ENCODE measurements at places on chromosomes 1 and 21. TPM values are rescaled to one million over a fixed set of nuclear protein-coding genes. Genes with fewer than 3 reads are reported as not detected.

DNA sequence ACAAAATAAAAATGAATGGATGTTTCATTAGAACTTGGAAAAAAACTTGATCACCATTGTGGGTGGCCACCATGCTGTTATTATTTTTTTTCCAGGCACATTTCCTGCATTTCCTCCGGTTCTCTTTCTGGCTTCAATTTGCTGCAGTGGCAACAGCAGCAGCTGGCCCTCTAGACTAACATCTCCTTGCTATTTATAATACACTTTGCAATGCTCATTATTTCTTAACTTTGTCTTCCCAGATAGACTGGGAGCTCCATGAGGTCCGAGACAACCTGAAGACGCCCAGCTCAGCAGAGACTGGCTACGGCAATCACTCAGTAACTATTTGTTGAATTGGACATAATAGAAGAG is 53.4 kb upstream of the ATP5PO start:
- no peak for ATAC-seq

GRCh38 chr1:19799230-19800075 is at the start of gene TMCO4:
Gene TMCO4 (minus strand): TSS chr1:19799916. CDS start chr1:19780758, 19,158 bp downstream.
- ATAC-seq = peak; percentile 74

- no peak for ATAC-seq
Measured at GRCh38 chr1:19489996-19490395, 4.7 kb upstream of the CAPZB start.

The TFF2 gene
- total RNA-seq = not detected

DNA sequence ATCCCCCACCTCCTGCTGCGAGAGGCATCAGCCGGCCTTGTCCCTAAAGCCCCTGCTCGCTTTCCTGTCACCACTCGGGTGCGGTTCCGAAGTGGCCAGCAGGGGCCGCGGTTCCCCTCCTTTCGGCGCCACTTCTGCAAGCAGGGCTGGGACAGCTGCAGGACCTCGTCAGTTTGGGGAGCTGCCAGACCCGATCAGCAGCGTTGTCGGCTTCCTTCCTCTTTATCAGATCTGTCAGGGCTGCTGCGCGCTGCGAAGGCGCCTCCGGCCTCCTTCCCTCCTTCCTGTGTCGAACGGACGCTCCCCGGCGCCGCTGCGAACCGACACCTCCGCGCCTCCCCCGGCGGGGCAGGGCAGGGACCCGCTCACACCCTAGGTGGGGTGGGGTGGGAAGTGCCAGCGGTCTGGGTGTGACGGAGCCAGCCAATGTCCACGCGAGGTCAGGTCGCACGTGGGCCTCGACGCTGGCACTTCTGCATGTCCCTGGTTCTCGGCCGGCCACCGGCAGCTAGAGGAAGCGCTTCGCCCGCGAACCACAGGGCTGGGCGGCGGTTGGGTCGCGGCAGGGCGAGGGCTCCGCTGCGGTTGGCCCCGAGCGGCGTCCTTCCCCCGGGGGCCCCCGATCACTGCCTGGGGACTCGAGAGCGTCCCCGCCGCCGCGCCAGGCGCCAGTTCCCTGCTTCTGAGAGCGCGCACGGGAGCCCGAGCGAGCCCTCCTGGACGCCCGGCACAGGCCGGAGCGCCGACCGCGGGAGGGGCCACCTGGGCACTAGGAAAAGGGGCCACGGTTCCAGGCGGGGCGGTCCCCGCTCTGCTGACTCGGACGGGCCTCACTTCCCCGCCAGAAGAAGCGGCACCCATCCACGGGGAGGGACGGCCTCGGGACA is 81.8 kb downstream of the RUNX3 start:
- ATAC-seq = peak; percentile 93

- ATAC-seq = no peak
Measured at GRCh38 chr1:58808077-58808476, 24.2 kb upstream of the JUN start.

The C1orf94 gene
- total RNA-seq = not detected

DNA sequence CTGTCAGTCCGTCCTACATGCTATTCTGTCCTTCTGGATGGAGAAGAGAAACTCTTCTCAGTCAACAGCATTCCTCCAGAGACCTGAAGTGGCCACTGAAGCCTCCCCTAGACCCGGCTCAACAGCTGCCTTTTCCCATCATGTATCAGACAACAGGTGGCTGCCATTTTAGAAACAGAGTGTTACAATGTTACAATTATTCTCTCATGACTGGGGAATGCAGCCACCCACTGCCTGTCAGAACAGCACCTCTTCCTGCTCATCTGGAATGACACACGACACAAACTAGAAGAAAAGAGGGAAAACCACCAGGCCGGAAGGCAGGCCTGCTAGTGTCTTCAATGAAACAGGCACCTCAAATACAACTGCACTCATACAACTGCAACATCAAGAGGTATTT is 105.3 kb downstream of the PGBD5 start:
- ATAC-seq = no peak

GRCh38 chr1:2952992-2953391 is 68.3 kb upstream of the ACTRT2 start:
- no peak for ATAC-seq

The DDX20 gene
- total RNA-seq = 6.1 TPM

The WNT3A gene
- total RNA-seq = 0.44 TPM

The ETNK2 gene
- 2.8 TPM for total RNA-seq

The GRIK1 gene
- not detected for total RNA-seq

DNA sequence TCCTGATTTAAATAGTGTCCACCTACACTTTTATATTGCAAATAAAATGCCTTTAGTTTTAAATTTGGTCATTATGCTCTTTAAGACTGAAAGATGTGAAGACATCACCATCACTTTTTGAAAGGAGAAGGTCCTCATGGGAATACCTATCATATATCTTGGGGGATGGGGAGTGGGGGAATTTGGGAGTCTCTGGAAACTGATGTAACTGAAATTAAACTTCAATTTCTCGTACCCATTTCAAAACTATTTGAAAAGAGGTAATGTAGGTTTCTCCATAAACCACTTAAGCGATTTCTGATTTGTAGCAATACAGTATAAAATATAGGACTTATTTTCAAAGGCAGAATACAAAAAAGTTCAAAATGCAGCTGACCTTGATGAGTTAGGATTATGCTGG is 924 bp downstream of the EXTL2 start:
- no peak for ATAC-seq

- no peak for ATAC-seq
Measured at GRCh38 chr1:68815632-68816031, 318.8 kb upstream of the DEPDC1 start.

DNA sequence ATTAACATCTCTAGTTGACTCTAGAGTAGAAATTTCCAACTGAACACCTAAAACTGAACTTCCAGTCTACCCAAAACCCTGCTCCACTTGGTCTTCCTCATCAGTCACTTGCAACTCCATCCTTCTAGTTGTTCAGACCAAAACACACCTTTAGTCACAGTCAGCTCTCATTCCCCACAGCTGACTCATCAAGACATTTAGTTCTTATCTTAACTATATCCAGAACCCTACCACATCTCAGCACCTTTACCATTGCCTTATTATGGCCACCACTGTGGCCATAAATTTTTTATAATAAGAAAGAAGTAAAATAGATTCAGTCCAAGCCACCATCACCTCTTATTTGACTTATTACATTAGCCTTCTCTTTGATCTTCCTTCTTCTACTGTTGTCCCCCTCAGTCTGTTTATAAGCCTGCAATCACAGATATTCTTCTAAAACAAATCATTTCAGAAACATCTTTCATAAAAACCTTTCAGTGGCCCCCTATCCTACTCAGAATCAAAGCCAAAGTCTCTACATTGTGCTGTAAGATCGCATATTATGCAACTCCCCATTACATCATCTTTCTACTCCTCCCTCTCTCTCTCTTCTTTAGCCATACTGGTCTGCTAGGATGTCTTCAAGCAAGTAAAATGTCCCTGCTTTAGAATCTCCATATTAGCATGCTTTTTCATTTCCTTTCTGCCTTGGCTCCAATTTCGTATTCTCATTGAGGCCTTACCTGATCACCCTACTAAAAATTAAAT is 275.9 kb downstream of the LRRC40 start:
- no peak for ATAC-seq

- no peak for ATAC-seq
Measured at GRCh38 chr1:30009720-30010119, 713.7 kb downstream of the MATN1 start.

DNA sequence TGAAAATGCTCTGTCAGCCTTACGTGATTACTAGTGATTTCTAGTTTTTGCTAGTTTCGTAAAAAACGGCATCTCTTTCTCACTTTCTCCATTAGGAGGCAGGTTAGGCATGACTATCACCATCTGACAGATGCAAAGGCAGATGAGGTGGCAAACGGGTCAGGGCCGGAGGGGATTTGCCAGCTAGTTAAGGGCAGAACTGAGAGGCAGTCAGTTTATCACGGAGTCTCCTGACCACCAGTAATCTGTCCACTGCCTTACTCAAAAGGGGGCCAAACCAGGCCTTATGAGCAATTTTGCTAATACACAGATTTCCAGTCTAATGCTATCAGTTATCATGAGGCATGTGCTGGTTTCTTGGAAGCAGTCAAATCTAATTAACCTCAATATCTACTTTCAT is 159.3 kb downstream of the TSEN15 start:
- no peak for ATAC-seq

The OR2L13 gene
- total RNA-seq = not detected

DNA sequence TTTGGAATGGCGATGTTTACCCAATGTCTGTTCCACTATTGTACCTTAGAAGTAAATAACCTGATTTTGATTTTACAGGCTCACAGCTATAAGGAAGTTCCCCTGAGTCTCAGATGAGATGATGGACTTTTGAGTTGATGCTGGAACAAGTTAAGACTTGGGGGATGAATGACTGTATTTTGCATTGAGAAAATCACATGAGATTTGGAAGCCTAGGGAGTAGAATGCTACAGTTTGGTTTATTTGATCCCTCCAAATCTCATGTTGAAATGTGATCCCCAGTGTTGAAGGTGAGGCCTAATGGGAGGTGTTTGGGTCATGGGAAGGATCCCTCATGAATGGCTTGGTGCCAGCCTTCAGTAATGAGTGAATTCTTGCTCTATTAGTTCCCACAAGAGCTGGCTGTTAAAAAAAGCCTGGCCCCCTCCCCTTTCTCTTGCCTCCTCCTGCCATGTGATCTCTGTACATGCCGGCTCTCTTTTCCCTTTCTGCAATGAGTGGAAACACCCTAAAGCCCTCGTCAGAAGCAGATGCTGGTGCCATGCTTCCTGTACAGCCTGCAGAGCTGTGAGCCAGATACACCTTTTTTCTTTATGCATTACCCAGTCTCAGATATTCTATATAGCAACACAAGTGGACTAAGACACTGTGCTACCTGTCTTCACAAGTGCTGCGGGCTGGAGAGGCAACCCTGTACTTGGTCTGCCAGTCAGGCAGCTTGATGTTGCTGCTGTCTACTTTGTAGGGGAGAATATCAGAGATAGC is 77.0 kb upstream of the TLR5 start:
- peak; percentile 76 for ATAC-seq

DNA sequence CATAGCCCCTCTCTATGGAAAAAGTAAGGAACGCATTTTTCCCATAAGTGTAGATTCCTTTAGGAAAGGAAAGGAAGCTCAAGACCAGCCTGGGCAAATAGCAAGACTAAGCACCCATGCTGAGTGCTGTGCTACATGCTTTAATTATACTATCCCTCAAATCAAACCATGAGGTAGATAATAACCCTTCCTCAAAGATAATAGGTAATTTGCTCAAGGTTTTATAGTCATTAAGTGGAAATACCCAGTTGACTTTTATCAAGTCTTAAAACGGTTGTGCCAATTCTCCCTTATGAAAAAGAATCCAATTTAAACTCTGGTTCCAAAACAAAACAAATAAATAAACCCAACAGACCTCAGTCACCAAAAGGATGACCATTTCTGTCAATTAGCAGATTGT is 3.4 kb downstream of the KIAA0319L start:
- no peak for ATAC-seq

GRCh38 chr1:230421481-230421880 is 4.7 kb downstream of the PGBD5 start:
- ATAC-seq = no peak

DNA sequence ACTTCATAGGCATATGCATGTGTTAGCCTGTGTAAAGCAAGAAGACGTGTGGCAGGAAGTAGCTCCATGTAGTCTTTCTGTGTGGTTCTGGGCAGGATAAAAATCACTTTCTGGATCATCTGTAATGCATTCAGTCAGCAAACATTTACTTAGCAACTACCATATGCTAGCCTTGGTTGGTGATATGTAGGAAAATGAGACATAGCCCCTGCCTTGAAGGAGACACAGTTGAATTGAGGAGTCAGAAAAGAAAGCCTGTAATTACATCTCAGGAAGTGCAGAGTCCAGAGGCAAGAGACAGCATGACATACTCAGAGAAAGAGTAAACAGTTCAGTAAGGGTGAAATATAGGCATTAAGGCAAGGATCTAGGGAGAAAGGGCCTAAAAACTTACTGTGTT is 38.5 kb downstream of the DAB1 start:
- ATAC-seq = no peak

GRCh38 chr1:79193211-79194079 is 186.9 kb upstream of the ADGRL4 start:
- ATAC-seq = no peak

GRCh38 chr1:24195136-24195535 is 8.0 kb upstream of the IFNLR1 start:
- ATAC-seq = no peak

GRCh38 chr1:18118078-18118477 is 10.5 kb downstream of the IGSF21 start:
- ATAC-seq = no peak

GRCh38 chr1:153310526-153310925 is 2.2 kb downstream of the PGLYRP3 start:
- ATAC-seq = no peak

DNA sequence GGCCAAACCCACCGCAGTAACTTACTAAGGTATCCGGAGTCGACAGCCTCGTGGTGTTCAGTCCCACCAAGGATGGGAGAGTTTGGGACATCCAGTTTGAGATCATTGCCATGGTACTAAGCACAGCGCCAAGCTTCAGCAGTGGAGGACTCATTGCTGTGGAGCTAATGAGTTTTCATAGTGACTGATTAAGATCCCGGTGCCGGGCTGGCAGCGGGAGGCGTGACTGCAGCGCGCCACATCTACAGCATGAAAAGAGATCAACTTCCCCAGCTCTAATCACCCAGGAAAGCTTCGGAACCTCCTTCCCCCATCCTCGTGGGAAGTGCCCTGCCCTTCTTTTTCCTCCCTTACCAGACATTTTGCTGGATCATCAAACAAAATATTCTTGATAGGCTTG is 149.9 kb downstream of the OLFM3 start:
- no peak for ATAC-seq

DNA sequence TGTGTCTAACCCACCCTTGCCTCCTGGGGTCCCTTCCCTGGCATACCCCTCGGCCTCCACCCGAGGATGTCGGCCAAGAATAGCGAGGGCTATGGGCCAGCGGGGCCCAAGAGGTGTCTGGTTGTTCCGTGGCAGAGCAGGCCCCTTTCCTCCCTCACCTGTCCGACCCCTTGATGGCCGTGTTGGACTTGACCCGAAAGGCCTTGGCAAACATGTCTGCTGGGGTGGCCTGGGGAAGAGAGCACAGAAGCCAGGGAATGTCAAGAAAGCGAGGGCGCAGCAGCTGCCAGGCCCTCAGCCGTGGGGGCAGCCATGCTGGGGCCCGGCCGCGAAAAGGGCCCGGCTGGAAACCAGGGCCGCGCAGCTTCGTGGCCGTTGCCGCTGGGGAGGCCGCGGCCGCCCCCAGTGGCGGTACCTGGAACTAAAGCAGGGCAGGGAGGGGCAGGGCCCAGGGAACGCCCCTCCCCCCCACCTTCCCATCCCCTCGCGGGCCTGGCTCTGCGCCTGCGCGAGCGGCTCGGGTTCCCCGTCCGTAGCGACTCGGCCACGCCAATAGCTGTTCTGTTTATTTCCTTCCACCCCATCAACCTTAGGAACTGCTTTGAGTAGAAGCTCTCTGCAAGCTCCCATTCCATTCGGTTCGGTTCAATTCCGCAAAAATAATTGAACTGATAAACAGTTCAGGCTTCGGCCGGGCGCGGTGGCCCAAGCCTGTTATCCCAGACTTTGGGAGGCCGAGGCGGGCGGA is at the start of gene EIF2D:
TSS of gene EIF2D (minus strand) at position 337 of the 748 bp plus-strand sequence. CDS start at position 214, 123 bp downstream.
- peak; percentile 100 for ATAC-seq

The FMO2 gene
- 113 TPM for total RNA-seq
